ENCODE measurements at places on chromosomes 2 and 18.

DNA sequence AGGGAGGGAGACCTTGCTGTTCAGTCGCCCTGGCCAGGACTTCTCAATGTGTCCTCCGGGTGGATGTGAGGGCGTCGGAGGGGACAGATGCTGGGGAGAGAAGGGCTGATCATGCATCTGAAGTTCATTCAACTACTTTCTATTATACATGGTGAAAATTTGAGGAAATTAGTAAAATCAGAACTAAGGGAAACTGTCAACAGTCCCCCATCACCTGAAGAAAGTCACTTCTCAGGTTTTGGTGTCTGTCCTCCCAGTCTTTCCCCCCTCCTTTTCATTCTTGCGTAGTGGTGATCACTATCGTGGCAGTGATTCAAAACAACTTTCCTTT, 17.4 kb upstream of the ACKR3 start:
- no peak for DNase-seq

DNA sequence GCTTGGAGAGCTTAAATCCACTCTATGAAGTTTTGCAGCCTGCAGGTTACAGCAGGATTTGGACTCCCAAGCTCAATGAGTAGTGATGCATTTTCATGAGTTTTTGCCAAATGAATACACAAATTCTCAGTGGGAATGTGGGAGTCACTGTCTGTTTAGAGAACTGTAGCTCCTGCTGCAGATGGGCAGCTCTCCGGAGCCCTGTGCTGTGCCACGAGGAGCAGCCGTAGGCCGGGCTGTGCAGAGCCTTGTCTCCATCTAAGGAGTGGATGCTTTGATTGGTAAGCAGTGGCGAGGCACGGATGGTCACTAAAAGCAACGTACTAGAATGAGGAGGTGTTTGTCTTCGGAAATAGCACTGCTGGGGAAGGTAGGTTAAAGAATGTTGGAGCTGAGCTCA, 96.0 kb upstream of the NFATC1 start:
- no peak for DNase-seq

DNA sequence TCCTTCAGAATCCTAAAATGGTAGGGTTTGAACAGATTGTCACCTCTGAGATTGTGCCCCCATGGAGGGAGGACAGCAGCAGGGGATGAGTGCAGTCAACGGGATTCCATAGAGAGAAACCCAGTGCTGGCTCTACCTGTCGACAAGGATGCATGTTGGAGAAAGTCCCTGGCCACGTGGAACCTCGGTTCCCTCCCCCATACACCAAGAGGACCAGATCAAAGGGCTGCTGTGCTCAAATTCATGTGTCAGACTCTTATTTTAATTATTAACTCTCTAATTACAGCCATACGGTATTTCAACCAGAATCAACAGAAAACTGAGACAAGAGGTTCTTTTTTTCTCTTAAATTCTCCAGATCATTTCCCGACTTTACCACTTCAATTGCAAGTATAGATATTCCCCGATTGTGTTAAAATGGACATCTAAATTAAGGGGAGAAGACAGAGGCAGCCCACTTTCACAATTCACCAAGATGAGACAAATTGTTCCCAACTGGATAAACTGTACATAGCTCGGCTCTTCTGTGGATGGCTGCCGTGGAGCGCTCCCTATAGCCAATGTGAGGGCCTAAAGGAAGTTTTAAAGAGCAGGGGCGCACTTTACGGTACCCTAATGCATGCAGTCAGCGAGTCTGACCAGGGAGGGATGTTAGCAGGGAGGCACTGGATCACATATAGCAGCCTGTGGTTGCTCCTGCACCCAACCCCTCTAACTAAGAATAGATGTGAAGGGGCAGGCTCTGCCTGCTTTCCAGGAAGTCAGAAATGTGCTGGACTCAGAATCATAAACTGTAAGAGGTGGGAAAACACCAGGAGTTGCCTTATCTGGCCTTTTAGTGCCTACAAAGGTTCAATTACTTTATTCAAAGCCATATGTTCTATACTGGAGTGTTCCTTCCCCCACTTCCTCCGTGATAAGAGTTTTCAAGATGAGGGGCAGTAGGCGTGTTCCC, 123.1 kb downstream of the CACNB4 start:
- DNase-seq, result no peak

DNA sequence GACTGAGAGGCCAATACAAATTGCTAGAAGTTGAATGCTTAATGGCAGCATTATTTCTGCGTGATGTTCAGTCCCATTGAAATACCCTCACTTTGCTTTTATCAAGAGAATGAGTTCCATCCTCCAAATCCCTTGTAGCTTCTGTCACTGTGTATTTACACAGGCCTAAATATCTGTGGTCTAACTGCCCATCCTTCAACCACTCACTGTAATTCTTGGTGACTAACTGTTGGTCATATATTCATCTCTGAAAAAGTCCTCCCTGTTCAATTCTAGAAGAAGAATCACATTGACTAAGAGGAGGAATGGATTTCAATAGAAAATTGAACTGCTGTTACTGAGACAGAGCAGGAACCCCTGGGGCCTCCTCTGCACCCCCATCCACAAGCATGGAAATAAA, 74.2 kb upstream of the L3MBTL4 start:
- no peak for DNase-seq

GRCh38 chr18:69402533-69402989, 1.9 kb downstream of the DOK6 start:
- DNase-seq, result no peak

- no peak for DNase-seq
Measured at GRCh38 chr2:156325688-156326525, 6.6 kb downstream of the NR4A2 start.

DNA sequence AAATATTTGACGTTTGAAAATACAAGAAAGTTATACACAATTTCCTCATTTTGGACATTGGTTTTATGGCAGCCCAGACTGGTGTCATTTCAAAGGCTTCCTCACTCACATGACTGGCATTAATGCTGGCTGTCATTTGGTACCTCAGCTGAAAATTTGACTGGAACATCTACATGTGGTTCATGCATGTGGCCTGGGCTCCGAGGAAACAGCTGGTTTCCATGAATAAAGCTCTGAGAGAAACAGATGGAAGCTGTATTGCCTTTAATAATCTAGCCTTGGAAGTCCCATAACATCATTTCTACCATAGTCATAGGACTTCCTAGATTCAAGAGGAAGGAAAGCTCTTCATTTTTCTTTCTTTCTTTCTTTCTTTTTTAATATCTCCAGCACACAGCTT, 42.9 kb upstream of the RIT2 start:
- DNase-seq, result no peak

- DNase-seq, result no peak
Measured at GRCh38 chr2:209076151-209076550, 347.7 kb upstream of the MAP2 start.

- DNase-seq, result no peak
Measured at GRCh38 chr18:8721716-8722115, 16.4 kb downstream of the MTCL1 start.

- no peak for DNase-seq
Measured at GRCh38 chr18:8504424-8504823, 104.8 kb upstream of the RAB12 start.

GRCh38 chr2:233486778-233487552, 79.6 kb downstream of the USP40 start:
- DNase-seq, result no peak

DNA sequence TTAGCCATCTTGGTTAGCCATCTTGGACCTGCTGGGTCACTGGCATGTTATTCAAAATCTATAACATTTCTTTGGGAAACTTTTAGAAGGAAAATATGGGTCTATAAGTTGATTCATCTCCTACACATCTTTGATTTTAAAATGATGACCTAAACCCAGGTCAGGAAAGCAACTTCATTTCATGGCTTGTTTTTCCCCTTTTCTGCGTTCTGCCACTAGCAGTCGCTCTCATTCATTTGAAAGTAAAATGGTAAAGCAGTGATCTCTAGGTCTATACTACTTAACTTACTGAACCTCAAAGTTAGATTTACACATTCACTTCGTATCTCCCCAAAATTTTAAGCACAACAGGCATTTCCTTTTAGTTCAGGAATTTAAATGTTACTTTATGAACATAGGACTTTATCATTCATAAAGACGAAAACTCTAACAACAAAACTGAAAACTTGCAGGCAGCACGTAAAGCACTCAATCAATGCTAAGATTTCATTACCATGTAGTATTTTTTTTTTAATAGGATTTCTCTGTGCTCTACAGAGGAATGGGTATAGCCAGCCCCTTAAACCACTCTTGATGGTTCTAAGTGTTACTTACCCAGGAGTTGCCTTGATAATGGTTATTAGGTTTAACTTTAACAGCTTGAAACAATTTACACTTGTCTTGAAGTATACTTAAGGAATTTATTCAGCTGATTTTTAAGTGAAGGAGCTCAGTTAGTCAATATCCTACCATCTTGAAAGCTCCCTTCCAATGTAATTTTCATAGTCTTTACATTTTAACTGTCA, 62.5 kb downstream of the GORASP2 start:
- DNase-seq, result no peak

DNA sequence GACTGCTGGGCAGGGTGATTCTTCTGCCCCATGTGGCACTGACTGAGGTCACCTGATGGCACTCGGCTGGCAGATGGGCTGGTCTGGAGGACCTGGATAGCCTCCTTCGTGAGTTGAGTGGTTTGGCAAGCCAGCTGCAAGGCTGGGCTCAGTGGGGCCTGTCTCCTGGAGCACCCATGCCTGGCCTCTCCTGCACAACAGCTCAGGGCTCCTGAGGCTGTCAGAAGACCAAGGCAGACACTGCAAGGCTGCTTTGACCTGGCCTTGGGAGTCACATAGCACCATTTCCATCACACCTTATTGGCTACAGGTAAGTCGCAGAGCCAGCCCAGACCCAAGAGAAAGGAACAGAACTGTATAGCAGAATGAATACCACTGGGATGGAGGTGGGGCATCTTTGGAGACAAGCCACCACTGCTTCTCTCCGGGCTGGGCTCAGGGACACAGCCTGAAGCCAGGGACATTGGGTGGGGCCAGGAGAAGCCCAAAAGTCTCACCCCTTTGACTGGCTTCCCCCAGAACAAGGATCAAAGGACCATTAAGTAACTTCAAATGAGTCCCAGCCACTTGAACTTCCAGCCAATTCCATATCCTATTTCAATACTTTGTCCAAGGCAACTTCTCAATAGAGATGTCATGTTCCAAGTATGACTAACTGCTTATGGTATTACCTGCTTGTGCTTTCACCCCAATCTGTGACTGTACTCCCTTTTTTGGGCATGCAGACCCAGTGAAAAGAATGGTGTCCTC, 156.3 kb downstream of the CABLES1 start:
- no peak for DNase-seq

DNA sequence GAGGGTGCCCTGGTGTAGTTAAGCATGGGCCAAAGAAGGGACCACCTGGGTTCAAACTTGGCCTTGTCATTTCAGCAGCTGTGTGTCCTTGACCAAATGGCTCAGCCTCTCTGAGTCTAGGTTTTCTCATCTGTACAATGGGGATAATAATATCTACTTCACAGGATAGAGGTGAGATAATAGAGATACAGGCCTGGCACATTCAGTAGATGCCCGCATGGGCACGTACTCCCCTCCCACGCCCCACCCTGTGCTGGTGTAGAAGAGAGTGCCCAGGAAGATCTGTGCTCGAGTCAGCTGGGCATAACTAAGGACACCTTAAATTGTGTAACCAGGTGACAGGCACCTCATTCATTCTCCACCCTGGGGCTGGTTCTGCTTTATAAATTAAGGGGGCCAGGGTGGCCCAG, 8.4 kb upstream of the TMEM185B start:
- no peak for DNase-seq

DNA sequence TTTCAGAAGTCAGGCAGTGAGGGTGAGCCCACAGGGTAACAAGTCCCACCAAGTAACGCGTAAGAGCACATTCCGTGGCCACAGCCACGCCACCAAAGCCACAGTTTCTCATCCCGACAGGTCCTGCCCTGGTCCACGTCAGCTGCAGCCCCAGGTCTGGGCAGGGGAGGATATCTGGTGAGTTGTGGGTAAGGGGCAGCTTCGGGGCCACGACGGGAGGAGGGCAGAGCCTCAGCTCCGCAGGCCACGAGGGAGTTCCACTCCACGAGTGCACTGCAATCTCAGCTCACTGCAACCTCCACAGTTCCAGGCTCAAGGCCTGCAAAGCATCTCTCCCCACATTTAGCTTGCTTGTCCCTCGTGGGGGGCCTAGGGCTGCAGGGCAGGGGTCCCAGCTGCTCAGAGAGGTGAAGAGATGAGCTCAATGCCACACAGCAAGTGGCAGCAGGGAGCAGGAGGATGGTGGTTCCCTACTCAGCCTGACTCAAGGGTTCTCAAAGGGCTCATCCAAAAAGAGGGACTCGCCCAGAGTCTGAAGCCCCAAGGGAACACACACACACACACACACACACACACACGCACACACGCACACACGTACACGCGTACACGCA, 12.5 kb downstream of the SNORC start:
- no peak for DNase-seq

DNA sequence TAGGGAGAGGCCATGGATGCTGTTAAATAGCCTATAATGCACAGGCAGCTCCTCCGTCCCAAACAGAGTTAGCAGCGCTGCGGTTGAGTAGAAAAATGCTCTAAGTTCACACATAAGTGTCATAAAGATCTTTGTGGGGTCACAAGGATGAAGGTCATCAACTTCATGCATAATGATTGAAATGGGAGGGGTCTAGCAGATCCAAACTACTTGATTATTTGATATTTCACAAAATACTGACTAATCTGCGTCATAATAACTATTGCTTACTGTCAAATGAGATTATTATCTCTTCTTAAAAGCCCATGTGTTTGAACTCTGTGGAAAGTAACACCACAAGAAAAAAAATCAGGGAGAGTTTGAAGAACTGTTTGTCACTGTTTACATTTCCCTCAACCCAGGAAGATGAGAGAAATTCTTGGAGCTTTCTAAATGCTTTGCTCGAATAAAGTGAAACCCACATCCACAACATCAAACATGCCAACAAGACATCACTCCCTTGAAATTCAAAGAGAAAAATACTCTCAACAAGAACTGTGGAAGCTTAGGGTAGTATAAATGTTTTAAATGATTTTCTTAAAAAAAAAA, 50.5 kb upstream of the CREB1 start:
- DNase-seq, result no peak

DNA sequence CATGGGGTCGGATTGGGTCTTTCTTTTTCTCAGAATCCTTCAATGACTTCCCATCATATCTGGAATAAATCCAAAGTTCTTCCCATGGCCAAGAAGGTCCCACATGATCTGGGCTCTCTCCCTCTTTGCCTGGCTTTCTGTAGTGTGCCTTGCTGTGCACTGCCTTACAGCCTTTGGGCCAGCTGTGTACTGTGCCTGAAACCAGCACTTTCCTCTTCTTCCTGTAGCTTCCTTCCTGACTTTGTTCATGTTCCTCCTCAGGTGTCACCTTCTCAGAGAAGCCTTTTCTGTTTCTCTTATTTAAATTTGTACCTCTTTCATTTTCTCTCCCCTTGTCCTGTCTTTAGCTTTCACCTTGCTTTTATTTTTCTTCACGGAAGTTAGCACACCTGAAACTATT, 4.3 kb upstream of the CDCA7 start:
- DNase-seq, result no peak

DNA sequence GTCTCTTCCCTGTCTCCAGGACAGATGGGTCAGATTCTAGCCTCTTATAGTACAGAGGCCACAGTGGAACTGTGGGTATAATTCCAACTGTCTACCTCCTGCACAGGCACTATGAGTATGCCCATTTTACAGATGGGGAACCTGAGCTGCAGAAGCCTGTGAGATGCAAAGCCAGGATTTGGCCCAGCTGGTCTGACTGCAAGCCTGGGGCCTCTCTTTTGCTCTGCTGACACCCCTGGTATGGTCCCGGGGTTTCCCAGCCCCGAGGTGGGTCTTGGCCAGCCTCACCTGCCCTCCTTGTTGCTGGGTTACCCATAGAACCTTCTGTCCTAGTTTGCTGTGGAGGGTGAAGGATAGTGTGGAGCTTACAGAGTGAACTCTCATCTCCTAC, 9.8 kb downstream of the HS6ST1 start:
- no peak for DNase-seq

Measured in stimulated activated CD8-positive, alpha-beta memory T cell treated with anti-CD3 and anti-CD28 coated beads, Interleukin-2, amount 100 ng/mL, for 1 hour (primary cell).